ENCODE measurements at places on chromosomes 6 and 20. TPM values are rescaled to one million over a fixed set of nuclear protein-coding genes. Genes with fewer than 3 reads are reported as not detected.

DNA sequence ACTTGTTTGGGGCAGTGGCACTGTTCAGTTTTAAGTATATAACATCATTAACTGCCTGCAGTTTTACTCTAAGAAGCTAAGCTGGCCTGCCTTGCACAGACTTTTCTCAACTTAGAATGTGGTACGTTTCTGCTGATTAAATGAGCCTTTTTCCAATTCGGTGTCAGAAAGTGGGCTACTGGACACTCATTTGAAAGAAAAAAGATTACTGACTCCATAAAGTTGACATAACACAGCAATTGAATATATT, 2.1 kb downstream of the ZMYND8 start:
- peak overlapping the region; percentile 96 for H3K4me3 ChIP-seq
- H3K4me1 ChIP-seq = peaks cover 46% of the 10 kb centered on the region
- H3K36me3 ChIP-seq = no peaks in the 10 kb centered on the region

- DNase-seq = no peak
- no peak overlapping the region for H3K4me3 ChIP-seq
- peaks cover 3% of the 10 kb centered on the region for H3K4me1 ChIP-seq
- H3K27ac ChIP-seq = no peak overlapping the region
These were observed 4.8 kb upstream of the DUSP22 start for GRCh38 chr6:287489-287860.

- H3K27me3 ChIP-seq = peaks cover 2% of the 10 kb centered on the region
- no peak for DNase-seq
- no peak overlapping the region for H3K27ac ChIP-seq
- H3K4me3 ChIP-seq = no peak overlapping the region
These were observed 166.8 kb downstream of the BCAS1 start for GRCh38 chr20:53903652-53903987.

Gene CYP21A2
- 0.44 TPM for total RNA-seq

Gene ASIP
- total RNA-seq = not detected

DNA sequence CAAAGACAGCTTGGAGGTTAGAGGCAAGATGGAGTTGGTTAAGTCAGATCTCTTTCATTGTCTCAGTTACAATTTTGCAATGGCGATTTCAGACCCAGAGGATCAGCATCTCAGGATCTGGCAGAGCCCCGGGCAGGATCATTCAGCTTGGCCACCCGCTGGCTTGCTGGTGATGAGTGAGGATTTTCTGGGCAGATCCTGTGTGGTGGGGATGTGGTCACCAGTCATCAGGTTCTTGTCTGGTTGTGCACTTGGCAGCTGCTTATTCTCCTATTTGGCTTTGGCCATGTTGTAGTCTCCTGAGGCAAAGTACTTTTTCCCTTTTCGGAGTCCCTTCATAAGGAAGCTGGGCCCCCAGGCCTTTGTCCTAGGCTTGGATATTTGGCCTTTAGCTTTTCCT, 953.9 kb downstream of the KIF16B start:
- no peak overlapping the region for H3K27ac ChIP-seq
- H3K4me1 ChIP-seq = no peaks in the 10 kb centered on the region
- H3K36me3 ChIP-seq = no peaks in the 10 kb centered on the region
- H3K4me3 ChIP-seq = no peak overlapping the region

DNA sequence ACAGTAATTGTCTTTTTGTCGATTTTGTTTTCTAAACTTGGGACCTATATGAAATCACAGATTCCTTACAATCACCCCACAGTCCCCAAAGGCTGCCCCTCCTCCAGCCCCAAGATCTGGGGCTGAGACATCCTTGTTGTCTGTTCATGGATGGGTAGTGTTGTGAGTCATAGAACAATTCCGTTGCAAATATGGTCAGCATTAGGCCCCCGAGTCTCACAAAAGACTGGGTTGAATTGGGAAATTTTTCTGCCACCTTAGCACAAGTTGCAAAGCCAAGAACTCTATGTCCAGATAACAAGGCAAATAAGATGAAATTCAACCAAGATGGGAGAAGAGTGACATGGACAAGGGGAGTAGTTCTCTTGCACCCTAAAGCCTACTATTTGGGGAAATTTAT, 10.5 kb upstream of the TAB2 start:
- DNase-seq = no peak
- H3K4me3 ChIP-seq = no peak overlapping the region
- peaks cover 8% of the 10 kb centered on the region for H3K4me1 ChIP-seq
- no peaks in the 10 kb centered on the region for H3K27me3 ChIP-seq
- no peaks in the 10 kb centered on the region for H3K36me3 ChIP-seq
- H3K27ac ChIP-seq = no peak overlapping the region

- H3K36me3 ChIP-seq = no peaks in the 10 kb centered on the region
- DNase-seq = no peak
- H3K27me3 ChIP-seq = peaks cover 7% of the 10 kb centered on the region
- no peak overlapping the region for H3K4me3 ChIP-seq
- no peak overlapping the region for H3K27ac ChIP-seq
- peaks cover 11% of the 10 kb centered on the region for H3K4me1 ChIP-seq
These were observed 34.1 kb downstream of the CEBPB start for GRCh38 chr20:50224531-50225255.
